ENCODE measurements at places on chromosomes 7 and 10.

DNA sequence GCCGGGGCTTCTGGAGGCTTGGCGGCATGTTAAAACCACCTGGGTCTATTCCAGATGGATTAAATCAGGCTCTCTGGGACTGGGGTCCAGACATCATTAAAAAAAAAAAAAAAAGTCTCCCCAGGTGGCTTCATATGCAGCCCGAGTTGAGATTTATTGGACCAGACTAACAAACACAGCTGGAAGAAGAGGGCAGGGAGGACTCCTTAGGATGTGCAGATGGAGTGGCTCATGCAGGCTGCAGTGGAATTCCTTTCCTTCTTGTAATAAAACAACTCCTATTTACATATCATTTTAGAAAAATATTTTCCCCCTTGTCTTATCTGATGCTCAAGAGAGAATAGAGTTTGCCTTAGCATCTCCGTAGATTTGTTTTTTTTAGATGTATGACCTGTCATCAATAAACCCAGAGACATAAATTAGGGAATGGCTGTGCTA is 238.1 kb downstream of the CAMK1D start:
- DNase-seq = peak; percentile 25

DNA sequence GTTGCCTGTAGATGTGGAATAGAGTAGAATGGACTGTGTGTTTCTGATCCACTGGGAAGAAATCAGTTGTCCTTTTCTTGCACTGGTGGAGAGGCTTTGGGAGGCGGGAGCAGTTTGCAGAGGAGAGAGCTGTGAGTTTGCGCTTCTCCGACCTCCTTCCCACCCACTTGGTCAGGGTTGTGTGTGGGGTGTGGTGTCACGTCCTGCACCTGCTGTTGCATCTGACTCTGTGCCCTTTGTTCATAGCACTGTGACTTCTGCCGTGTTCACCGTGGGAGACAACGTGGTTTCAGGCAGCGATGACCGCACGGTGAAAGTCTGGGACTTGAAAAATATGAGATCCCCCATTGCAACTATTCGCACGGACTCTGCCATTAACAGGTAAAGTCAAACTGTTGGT is 67.8 kb downstream of the WDR37 start:
- no peak for DNase-seq

DNA sequence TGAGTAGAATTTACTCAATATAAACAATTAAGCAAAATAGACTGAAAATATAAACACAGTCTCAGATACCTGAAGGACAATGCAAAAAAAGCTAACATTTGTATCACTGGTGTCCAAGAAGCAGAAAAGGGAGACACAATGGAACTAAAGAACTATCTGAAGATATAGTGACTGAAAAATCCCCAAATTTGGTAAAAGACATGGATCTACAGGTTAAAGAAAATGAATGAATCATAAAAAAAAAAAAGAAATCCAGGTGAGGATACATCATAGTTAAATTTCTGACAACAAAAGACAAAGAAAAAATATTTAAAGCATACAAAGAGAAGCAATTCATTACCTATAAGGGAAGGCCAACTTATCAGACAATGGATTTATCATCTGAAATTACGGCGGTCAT is 114.7 kb upstream of the PPP1R3A start:
- no peak for DNase-seq

- DNase-seq = no peak
Measured at GRCh38 chr10:12687996-12688395, 313.5 kb downstream of the CCDC3 start.

DNA sequence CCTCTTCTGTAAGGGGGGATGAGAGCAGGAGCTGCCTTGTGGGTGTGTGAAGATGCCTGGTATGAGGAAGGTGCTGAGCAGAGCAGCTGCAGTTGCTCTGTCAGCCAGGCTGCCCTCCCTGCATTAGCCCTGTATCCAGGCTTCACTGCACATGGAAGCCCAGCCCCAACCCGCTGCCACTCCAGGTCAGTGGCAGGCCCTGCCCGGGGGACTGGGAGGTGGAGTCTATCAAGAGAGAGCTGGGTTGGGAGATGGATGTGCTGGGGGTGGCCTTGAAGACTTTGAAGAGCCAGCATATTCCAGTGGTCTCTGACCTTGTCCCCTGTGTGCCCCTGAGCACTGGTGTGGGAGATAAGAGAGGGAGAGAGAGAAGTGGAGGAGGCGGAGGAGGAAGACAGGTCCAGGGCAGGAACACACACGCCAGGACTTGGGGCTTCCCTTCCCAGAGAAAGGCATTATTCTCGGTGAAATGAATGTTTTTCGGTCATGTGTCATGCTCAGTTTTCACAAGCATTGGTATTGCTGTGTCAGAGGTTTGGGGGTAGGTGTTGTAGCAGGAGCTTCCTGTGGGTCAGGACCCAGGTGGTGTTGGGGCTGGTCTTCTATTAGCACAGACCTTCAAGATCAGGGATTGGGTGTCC is 2.6 kb downstream of the PPIF start:
- no peak for DNase-seq

- no peak for DNase-seq
Measured at GRCh38 chr10:125962200-125962599, 65.8 kb downstream of the FANK1 start.

DNA sequence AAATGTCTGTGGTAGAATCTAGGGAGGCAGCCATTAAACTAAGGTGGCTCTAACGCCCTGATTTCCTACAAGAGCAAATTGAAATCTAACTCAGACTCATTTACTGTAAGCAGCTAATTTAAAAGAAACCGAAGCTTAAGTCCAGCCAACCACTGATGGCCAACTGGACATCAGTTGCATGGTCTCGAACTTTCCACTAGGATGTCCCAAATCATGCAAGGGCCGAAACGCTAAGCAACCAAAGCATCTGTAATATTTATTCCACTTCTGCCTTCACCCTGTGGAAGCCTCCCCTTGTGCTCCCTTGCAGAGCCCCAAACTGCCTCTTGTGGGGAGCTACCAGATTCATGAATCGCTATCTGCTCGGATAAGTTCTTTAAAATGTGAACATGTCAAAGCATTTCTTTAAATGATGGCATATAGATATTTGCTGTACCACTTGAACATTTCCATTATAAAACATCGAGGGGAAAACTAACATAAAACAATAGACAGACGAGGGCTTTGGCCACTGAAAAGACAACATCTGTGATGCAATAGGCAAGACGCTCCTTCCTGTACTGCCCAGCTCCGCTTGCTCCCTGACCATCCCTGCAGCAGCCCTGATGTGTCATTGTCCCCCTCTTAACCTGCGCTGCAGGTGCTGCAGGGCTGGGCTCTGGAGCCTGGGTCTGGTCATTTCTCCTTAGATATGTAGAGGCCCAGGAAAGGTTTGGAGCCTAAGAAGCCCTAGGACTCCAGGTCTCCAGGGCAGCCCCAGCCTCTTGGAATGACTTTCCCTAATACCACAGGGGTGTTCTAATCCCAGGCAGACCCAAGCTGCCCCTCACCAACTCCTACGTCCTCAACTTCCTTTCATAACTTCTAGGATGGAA is 2.9 kb upstream of the RBP3 start:
- DNase-seq = no peak

- DNase-seq = no peak
Measured at GRCh38 chr10:132595854-132596253, 58.3 kb downstream of the INPP5A start.

DNA sequence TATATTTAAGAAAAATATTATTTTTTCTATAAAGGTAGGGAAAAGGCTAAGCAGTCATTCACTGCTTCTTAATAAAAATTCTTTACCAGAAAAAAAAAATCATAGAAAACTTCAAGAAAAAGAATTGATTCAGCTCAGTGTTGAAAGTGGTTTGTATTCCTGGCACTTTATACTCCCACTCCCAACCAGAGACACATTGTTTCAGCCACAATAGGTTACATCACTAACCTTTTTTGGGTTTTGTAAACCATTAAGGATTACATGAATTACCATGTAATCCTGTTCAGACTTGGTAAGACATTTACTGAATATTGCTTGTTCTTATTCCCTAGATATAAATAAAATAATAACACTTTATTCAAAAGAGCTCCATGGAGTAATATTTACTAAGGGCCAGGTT is 46.6 kb downstream of the MINPP1 start:
- DNase-seq = no peak

GRCh38 chr10:116307455-116307854 is 16.8 kb upstream of the CCDC172 start:
- no peak for DNase-seq

DNA sequence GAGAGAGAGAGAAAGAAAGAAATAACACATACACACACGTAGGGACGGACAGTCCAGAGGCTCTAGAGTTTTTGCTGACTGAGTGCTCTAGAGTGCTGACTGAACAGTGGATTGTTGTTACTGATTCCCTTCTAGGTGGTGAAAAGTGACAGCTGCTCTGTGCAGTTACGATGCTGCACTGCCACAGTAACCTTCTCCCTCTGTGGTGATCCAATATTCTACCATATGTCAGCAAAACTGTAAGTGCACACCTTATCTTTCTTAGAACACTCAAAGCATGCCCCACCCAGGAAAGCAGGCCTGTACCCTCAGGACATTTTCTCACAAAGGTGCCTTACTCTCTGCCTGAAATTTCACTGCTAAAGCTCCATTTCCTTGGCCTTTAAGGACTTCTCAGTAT is 1023.5 kb downstream of the TYW1 start:
- DNase-seq = peak; percentile 81

- no peak for DNase-seq
Measured at GRCh38 chr10:29635711-29636144, 957 bp upstream of the SVIL start.

DNA sequence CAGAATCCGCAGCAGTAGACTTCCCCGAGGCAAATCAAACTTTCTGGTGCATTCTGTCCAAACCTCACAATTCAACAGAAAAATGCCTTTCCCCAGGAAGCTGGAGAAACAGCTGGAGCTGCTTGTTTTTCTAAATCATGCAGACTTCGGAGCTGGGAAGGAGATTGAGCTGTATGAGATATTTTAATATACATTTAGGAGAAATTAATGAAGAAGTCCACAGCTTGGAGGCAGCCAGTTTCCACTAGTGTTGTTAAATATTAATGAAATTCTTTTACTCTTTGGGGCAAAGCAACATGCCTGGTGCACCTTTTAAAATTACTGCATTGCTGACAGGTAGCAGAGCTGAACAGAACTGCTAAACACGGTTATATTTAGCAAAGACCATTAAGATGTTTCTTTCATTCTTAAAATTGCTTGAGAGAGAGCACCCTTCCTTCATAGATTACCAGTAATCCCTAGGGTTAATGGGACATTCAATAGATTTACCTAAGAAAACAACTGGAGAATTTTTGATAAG is 566.4 kb downstream of the SORCS3 start:
- DNase-seq = no peak

DNA sequence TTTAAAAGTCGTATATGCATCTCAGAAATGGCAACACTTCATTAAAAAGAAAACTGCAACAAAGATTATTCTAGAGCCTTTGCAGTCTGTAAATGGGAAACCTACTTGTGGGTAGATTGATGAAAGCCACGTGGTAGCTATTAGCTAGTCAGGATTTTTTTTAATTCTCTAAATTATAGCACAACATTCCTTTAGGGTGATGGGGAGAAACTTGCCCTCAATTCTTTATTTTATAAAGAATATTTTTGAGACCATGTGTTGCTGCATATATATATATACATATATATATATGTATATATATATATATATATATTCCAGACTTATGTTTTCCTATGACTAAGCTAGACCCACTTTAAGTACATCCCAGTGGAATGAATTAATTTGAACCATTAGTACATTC is 118.0 kb downstream of the PPP1R3A start:
- DNase-seq = no peak

DNA sequence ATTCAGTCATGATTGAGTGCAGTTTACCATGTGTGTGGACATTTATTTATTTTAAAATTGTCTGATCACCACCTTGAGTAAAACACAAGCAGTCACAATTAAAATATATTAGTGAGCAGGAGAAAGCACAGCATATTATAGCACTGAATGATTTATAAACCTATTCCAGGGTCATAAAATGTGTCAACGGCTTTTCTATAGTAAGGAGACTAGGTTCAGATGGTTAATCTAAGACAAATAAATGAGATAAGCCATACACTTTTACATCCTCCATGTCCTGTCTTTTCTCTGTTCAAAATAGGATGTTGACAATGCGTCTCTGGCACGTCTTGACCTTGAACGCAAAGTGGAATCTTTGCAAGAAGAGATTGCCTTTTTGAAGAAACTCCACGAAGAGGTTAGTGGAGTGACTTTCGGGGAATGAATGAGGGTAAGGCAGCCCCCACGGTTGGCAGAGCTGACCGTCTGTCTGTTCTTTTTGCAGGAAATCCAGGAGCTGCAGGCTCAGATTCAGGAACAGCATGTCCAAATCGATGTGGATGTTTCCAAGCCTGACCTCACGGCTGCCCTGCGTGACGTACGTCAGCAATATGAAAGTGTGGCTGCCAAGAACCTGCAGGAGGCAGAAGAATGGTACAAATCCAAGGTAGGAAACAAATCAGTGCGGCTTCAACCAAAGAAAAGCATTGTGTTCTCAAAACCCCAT is 5.4 kb downstream of the VIM start:
- DNase-seq = no peak

- no peak for DNase-seq
Measured at GRCh38 chr7:1981878-1982230, 250.9 kb downstream of the MAD1L1 start.

DNA sequence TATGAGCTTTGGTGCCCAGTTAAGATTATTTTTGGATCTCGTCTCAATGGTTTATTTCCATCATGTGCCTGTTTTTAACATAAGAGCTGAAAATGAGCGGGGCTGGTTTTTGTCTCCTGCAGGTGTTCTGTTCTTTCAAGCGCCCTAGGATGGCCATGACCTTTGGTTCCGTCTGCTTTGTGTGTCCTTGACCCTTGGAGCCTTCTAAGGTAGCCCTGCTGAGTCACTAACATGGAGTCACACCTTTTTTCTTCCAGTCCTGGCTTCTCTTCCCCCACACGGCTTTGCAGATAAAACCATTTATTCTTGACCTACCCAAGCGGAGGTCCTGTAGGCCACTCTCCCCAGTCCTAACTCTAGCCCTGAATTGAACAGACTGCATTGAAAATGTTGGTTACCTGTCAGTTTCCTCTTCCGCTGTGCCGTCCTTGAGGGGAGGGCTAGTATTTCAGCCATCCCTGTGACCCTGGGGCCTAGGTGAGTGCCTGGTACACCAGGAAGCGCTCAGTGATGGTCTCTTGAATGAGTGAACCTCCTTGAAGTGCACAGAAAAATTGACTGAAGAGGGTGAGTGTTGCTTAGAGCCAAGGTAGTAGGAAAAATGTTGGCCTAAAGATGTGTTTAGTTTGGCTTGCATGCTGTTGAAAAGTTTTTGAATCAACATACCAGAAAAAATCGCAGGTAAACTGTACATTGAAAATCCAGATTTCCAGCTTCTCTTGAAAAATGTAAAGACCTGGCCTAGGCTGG is 48.0 kb downstream of the CAMK1D start:
- DNase-seq = no peak

All from NCI-H524 (cell line).